ENCODE measurements at places on chromosomes 16 and 17. TPM values are rescaled to one million over a fixed set of nuclear protein-coding genes. Genes with fewer than 3 reads are reported as not detected.

- no peak overlapping the region for H3K27ac ChIP-seq
- H3K27me3 ChIP-seq = no peaks in the 10 kb centered on the region
- DNase-seq = no peak
- H3K4me1 ChIP-seq = peaks cover 7% of the 10 kb centered on the region
- no peak overlapping the region for H3K4me3 ChIP-seq
These were observed 5.5 kb upstream of the VKORC1 start for GRCh38 chr16:31099860-31100638.

GRCh38 chr16:52597772-52598483 lies 51.0 kb upstream of the TOX3 start:
- no peaks in the 10 kb centered on the region for H3K27me3 ChIP-seq
- H3K27ac ChIP-seq = no peak overlapping the region
- no peak for DNase-seq

GRCh38 chr17:6712854-6713129 lies 377 bp downstream of the SLC13A5 start:
- H3K36me3 ChIP-seq = no peaks in the 10 kb centered on the region
- no peak overlapping the region for H3K27ac ChIP-seq
- H3K4me3 ChIP-seq = no peak overlapping the region
- DNase-seq = no peak
- peaks cover 2% of the 10 kb centered on the region for H3K4me1 ChIP-seq
- H3K27me3 ChIP-seq = peaks cover 58% of the 10 kb centered on the region

GRCh38 chr16:23401139-23401538 lies 51.9 kb downstream of the COG7 start:
- H3K36me3 ChIP-seq = peaks cover 39% of the 10 kb centered on the region
- H3K4me3 ChIP-seq = no peak overlapping the region
- no peak overlapping the region for H3K27ac ChIP-seq
- no peak for DNase-seq

DNA sequence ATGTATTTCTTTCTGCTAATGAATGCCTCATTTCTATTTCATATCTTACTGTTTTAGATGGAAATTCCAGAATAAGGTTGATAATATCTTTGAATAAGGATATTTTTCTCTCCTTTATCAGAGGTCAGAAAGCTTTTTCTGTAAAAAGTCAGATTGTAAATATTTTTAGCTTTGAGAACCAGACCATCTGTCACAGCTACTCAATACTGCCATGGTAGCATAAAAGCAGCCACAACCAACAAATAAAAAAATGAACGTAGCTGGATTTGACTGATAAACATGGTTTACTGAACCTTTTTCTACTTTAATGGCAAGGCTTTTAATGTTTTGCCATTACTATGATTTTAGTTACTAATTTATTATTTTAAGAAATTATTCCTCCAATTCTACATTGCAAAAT lies 217.4 kb upstream of the COX10 start:
- H3K27ac ChIP-seq = no peak overlapping the region
- no peaks in the 10 kb centered on the region for H3K4me1 ChIP-seq
- no peak overlapping the region for H3K4me3 ChIP-seq
- H3K27me3 ChIP-seq = no peaks in the 10 kb centered on the region

- H3K36me3 ChIP-seq = no peaks in the 10 kb centered on the region
- DNase-seq = no peak
- H3K4me1 ChIP-seq = peaks cover 2% of the 10 kb centered on the region
- H3K27ac ChIP-seq = no peak overlapping the region
- peaks cover 3% of the 10 kb centered on the region for H3K27me3 ChIP-seq
- H3K4me3 ChIP-seq = no peak overlapping the region
These were observed 3.8 kb upstream of the SLC47A2 start for GRCh38 chr17:19720210-19720475.

DNA sequence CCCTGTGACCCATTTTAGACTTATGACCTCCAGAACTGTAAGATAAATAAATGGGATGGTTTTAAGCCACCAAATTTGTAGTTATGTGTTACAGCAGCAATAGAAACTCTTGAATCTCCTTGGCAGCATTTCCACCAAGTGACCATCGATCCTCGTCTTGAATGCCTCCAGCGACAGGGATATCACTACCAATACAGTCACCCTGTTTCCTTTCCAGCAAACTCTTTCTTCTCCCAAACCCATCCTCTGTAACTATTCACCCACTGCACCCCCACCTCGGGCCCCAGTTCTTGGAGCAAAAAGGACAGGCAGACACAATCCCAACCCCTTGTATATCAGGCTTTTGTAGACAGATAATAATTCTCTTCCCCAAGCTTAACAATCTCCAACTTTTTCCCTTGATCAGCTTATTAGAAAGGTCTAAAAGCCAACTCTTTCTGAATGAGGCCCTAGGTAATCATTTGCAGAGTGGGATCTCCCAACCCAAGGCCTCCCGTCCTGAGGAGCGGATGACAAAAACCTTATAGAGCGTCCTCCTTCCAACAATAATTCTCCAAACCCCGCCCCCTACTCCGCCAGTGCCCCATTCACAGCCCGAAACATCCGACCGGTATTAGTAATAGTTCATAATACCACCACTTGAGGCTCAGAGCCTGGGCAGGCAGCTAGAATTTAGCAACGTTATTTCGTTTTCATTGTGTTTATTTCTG lies 14.7 kb upstream of the PLLP start:
- H3K36me3 ChIP-seq = no peaks in the 10 kb centered on the region
- no peak overlapping the region for H3K27ac ChIP-seq
- H3K4me1 ChIP-seq = peaks cover 13% of the 10 kb centered on the region
- H3K27me3 ChIP-seq = peaks cover 2% of the 10 kb centered on the region
- no peak for DNase-seq
- no peak overlapping the region for H3K4me3 ChIP-seq

DNA sequence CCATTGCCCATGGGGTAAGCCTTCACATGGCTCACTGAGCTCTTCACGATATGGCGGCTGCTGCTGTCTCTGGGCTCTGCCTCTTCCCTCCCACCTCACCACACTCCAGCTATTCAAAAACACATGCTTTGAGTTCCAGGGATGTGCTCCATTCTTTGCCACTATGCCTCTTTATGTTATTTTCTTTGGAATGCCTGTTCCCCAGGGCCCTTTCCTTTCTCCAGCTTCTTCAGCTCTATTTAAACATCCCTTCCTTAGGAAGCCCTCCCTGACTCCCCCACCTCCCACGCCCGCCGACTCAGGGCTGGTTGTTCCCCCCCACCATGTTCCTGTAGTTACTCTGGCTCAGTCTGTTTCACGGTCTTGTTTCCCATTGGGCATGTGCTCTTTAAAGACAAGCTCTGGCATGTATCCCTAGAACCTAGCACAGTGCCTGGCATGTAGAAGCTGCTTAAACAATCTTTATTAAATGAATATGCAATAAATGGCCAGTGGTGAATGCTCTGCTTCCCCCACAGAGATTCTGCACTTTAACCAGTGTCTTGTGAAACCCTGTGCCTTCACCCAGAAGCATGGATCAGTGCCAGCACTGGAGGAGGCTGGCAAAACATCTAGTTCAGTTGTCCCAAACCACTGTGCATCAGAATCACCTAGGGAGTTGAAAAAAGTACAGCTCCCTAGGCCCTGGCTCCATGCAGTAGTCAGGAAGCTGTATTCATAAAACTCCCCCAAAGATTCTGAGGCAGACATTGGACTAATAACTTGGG lies 6.9 kb downstream of the MYCBPAP start:
- H3K4me1 ChIP-seq = peaks cover 25% of the 10 kb centered on the region
- no peaks in the 10 kb centered on the region for H3K27me3 ChIP-seq
- no peak overlapping the region for H3K4me3 ChIP-seq
- H3K27ac ChIP-seq = no peak overlapping the region

- H3K36me3 ChIP-seq = no peaks in the 10 kb centered on the region
- H3K27me3 ChIP-seq = no peaks in the 10 kb centered on the region
- H3K27ac ChIP-seq = no peak overlapping the region
- no peak for DNase-seq
- H3K4me1 ChIP-seq = no peaks in the 10 kb centered on the region
- no peak overlapping the region for H3K4me3 ChIP-seq
These were observed 134.5 kb upstream of the FOXF1 start for GRCh38 chr16:86375851-86376250.

- DNase-seq = no peak
- peaks cover 7% of the 10 kb centered on the region for H3K27me3 ChIP-seq
- no peak overlapping the region for H3K27ac ChIP-seq
- no peak overlapping the region for H3K4me3 ChIP-seq
- H3K36me3 ChIP-seq = peaks cover 3% of the 10 kb centered on the region
These were observed 47.8 kb downstream of the MAP1LC3B start for GRCh38 chr16:87439926-87440325.

DNA sequence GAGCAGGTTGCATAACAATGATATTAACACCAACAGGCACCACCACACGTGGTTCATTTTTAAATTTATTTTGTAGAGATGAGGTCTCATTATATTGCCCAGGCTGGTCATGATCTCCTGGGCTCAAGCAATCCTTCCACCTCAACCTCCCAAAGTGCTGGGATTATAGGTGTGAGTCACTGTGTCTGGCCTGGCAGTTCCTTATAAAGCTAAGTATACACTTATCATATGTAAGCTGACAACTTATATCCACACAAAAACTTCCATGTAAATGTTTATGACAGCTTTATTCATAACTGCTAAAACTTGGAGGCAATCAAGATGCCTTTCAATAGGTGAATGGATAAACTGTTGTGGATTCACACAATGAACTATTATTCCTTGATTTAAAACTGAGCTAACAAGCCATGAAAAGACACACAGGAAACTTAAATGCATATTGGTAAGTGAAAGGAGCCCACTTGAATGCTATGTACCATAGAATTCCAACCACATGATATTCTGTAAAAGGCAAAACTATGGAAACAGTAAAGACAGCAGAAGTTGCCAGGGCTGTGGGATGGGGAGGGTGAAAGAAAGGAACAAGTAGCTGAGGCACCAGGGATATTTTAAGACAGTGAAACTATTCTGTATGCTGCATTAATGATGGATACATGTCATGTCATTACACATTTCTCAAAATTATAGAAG lies 156.5 kb upstream of the KCNJ18 start:
- H3K27me3 ChIP-seq = no peaks in the 10 kb centered on the region
- peaks cover 30% of the 10 kb centered on the region for H3K4me1 ChIP-seq
- no peak for DNase-seq
- no peak overlapping the region for H3K4me3 ChIP-seq
- H3K36me3 ChIP-seq = peaks cover 58% of the 10 kb centered on the region
- no peak overlapping the region for H3K27ac ChIP-seq

MYH3 gene
- 4.6 TPM for total RNA-seq

KRTAP4-3 gene
- not detected for total RNA-seq

ODAD4 gene
- 0.85 TPM for total RNA-seq

KRTAP4-7 gene
- not detected for total RNA-seq

PRKCB gene
- 69.0 TPM for total RNA-seq

CD79B gene
- total RNA-seq = 33.2 TPM

P2RX1 gene
- 4.0 TPM for total RNA-seq

SLC35G6 gene
- total RNA-seq = not detected
